ENCODE measurements at places on chromosomes 4 and X.

GRCh38 chr4:103478210-103478609 is 241.6 kb downstream of the TACR3 start:
- H3K4me3 ChIP-seq = no peak overlapping the region
- no peak for DNase-seq
- H3K27ac ChIP-seq = no peak overlapping the region
- no peaks in the 10 kb centered on the region for H3K27me3 ChIP-seq

- H3K4me3 ChIP-seq = no peak overlapping the region
- H3K27ac ChIP-seq = no peak overlapping the region
- H3K4me1 ChIP-seq = no peaks in the 10 kb centered on the region
- DNase-seq = no peak
Observed at GRCh38 chr4:40585201-40585799, 44.4 kb downstream of the RBM47 start.

- no peaks in the 10 kb centered on the region for H3K4me1 ChIP-seq
- H3K36me3 ChIP-seq = no peaks in the 10 kb centered on the region
- no peak for DNase-seq
- no peaks in the 10 kb centered on the region for H3K27me3 ChIP-seq
- no peak overlapping the region for H3K4me3 ChIP-seq
Observed at GRCh38 chr4:173990126-173990868, 293.2 kb downstream of the FBXO8 start.

DNA sequence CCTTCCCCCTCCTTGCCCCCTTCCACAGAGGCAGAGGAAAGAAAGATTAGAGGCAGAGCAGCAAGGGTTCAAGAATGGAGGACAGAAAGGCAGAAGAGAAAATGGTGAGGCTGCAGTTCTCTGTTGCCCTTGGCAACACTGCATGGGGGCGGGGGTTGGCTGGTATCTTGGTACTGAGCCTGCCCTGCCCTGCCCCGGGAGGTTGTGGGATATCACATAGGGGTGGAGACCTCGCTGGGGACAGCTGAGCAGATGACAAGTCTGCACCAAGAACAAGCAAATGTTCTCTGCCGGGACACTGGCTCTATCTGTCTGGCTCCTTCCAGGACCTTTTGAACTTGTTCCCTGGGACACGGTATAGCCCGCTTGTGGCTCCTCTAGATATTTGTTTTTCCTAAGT is 39.8 kb downstream of the NHS start:
- H3K4me1 ChIP-seq = peaks cover 10% of the 10 kb centered on the region
- peak overlapping the region; percentile 2 for H3K4me3 ChIP-seq
- no peaks in the 10 kb centered on the region for H3K36me3 ChIP-seq
- H3K27me3 ChIP-seq = no peaks in the 10 kb centered on the region
- no peak overlapping the region for H3K27ac ChIP-seq
- peak; percentile 42 for DNase-seq

- no peak overlapping the region for H3K27ac ChIP-seq
- no peak for DNase-seq
- H3K27me3 ChIP-seq = no peaks in the 10 kb centered on the region
- H3K4me3 ChIP-seq = no peak overlapping the region
- H3K4me1 ChIP-seq = peaks cover 3% of the 10 kb centered on the region
Observed at GRCh38 chrX:123084797-123085196, 99.3 kb upstream of the GRIA3 start.

DNA sequence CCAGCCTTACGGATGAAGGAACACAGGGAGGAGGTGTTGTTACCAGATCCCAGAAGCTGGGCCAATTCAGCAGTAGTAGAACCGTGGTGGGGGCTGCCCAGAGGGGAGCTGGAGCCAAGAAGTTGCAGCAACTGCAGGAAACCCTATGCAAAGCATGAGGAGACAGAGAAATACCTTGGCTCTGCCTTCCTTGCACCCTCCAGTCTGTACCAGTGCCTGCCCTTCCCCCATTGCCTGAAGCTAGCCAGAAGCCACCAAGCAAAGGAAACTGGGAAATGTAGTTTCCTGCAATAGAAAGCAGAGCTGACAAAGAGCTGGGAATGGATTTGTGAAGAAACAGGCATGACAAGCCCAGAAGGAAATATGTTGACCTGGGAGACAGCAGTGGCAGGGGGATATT is 108.7 kb upstream of the FUNDC1 start:
- H3K4me1 ChIP-seq = no peaks in the 10 kb centered on the region
- H3K27ac ChIP-seq = no peak overlapping the region
- H3K36me3 ChIP-seq = no peaks in the 10 kb centered on the region
- no peak overlapping the region for H3K4me3 ChIP-seq
- H3K27me3 ChIP-seq = no peaks in the 10 kb centered on the region

DNA sequence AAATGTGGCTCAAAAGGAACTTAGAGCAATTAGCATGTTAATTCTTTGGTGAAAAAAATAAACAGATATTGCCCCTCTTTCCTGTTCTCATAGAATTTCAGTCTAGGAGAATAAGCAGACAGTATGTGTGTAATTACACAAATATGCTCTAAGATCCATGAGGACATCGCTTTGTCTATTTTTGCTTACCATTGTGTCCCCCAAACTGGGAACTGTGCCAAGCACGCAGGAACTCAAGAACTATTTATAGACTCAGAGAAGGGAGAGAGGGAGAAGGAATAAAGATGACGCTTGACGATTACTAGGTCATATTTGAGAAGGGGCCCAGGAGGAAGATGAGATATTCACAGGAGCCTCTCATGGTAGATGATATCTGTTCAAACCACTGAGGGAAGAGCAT is 692.6 kb downstream of the RAB28 start:
- DNase-seq = no peak
- no peaks in the 10 kb centered on the region for H3K27me3 ChIP-seq
- no peak overlapping the region for H3K27ac ChIP-seq
- H3K4me1 ChIP-seq = no peaks in the 10 kb centered on the region

DNA sequence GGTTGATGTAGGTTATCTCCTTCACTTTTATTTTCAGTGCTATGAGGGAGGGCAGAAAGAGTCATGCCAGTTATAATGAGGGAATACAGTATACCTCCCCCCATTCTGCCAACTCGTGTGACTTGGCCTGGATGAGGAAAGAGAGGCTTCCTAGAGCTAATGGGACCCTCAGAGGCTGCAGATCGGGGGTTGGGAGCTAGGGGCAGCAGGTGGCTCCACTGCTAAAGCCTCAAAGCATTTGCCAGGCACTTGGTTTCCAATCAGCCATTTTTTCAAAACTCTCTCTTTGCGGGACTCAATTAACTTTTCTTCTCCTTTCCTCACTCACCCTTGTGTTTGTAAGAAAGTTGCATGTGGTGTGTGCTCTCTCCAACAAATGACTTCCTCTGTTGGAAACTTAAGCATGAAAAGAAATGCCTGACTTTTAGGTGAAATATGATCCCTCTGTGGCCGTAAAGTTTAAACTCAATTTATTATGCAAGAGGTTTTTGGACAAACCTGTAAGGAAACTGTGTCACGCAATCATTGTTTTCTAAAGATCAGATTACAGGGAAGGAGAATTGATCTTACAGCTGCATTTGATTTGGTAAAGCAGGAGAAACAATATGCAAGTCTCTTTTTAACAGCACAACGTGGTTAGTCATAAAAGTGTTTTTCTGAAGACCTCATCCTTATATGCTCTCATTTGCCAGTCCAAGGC is 7.0 kb downstream of the SFRP2 start:
- no peaks in the 10 kb centered on the region for H3K27me3 ChIP-seq
- peak; percentile 29 for DNase-seq
- peak overlapping the region; percentile 15 for H3K4me3 ChIP-seq

DNA sequence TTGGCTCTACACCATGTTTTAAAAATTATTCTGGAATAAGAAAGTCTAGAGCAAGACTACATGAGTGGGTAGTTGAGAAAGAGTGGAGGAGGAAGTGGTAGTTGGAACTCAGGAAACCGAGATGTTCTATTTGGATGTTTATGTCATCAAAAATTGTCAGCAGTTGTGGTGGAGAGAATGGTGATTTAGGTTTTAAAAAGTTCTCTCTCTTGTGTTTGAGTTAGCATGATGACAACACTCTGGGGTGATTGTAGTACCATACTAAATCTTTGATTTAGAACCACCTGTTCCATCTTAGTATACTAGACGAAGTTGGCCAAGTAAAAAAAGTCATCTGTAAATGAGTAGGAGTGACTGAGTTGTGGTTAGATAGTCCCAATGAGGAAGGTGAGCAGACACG is 40.7 kb downstream of the KLHL2 start:
- no peak for DNase-seq
- no peak overlapping the region for H3K27ac ChIP-seq
- no peaks in the 10 kb centered on the region for H3K27me3 ChIP-seq
- no peak overlapping the region for H3K4me3 ChIP-seq
- peaks cover 8% of the 10 kb centered on the region for H3K36me3 ChIP-seq

DNA sequence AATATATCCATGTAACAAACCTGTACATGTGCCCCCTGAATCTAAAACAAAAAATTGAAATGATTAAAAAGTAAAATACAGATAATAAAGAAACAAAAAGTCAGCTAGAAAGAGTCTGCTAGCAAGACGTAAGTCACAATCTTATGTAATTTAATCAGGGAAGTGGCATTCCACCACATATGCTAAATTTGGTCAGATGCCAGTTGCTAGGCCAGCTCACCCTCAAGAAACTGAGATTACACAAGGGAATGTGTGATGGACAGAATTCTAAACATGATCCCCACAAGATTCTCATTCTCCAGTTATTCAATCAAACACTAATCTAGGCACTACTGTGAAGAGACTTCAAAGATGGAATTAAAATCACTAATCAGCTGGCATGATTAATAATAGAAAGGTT is 689.3 kb downstream of the CENPC start:
- H3K27me3 ChIP-seq = no peaks in the 10 kb centered on the region
- H3K4me3 ChIP-seq = no peak overlapping the region
- H3K36me3 ChIP-seq = 0 out of 2 replicates have a peak, but pooled peaks cover 4% of the 10 kb centered on the region
- DNase-seq = no peak

- no peaks in the 10 kb centered on the region for H3K36me3 ChIP-seq
- no peak overlapping the region for H3K4me3 ChIP-seq
- DNase-seq = no peak
- no peak overlapping the region for H3K27ac ChIP-seq
Observed at GRCh38 chr4:53912766-53913497, 151.5 kb downstream of the CHIC2 start.

DNA sequence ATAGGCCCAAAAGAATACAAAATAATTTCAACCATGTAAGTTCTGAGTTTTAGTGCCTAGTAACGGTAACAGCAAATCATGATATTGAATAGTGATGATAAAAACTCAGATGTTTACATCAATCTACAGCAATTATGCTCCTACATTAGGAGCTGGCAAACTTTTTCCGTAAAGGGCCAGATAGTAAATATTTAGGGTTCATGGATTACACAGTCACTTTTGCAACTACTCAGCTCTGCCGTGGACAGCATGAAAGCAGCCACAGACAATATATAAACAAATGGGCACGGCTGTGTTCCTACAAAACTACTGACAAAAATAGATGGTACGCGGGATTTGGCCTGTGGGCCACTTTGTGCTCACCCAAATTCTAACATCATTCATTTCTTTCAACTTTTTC is 167.8 kb upstream of the NAP1L5 start:
- no peaks in the 10 kb centered on the region for H3K4me1 ChIP-seq
- H3K27ac ChIP-seq = no peak overlapping the region
- DNase-seq = no peak

All from H9 (cell line).